ENCODE measurements at places on chromosomes 7 and 10.
A peak's percentile ranks its signal among the peaks of the same experiment; 100 is the strongest.

GRCh38 chr10:3835770-3836169, 50.8 kb upstream of the KLF6 start:
- no peaks in the 10 kb centered on the region for H3K27me3 ChIP-seq
- DNase-seq, result peak; percentile 43
- peak overlapping the region; percentile 53 for H3K4me3 ChIP-seq
- no peaks in the 10 kb centered on the region for H3K36me3 ChIP-seq
- H3K27ac ChIP-seq, result peak overlapping the region; percentile 94
- peaks cover 45% of the 10 kb centered on the region for H3K4me1 ChIP-seq

DNA sequence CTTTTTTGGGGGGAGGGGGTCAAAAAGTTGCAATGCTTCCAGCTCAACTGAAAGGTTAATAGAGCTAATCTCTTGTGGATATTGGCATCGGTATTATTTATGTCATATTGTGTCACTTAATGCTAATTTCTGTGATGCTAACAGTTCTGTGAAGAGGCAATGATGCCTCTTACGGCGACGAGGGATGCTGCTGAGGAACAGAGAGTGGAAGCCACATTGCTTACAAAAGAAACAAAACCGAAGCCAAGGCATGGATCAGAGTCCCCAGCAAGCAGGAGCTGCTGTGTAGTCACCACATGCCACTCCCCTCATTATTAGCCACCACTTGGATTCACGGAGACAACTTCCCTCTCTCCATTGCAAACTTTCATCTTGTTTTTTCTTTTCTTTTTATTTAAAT, 536.5 kb upstream of the MGMT start:
- no peak overlapping the region for H3K27ac ChIP-seq
- H3K27me3 ChIP-seq, result peaks cover 11% of the 10 kb centered on the region
- no peak for DNase-seq

GRCh38 chr10:69363666-69364065, 53.1 kb downstream of the TACR2 start:
- peaks cover 6% of the 10 kb centered on the region for H3K4me1 ChIP-seq
- H3K36me3 ChIP-seq, result peaks cover 24% of the 10 kb centered on the region
- H3K4me3 ChIP-seq, result no peak overlapping the region
- no peak for DNase-seq

GRCh38 chr10:11448545-11449244, 162.8 kb downstream of the USP6NL start:
- H3K4me3 ChIP-seq, result peak overlapping the region; percentile 57
- H3K4me1 ChIP-seq, result peaks cover 33% of the 10 kb centered on the region
- peak overlapping the region; percentile 88 for H3K27ac ChIP-seq
- peaks cover 4% of the 10 kb centered on the region for H3K27me3 ChIP-seq
- no peak for DNase-seq

GRCh38 chr10:100007231-100008141, 2.3 kb downstream of the DNMBP start:
- no peaks in the 10 kb centered on the region for H3K36me3 ChIP-seq
- H3K27me3 ChIP-seq, result no peaks in the 10 kb centered on the region
- H3K27ac ChIP-seq, result peak overlapping the region; percentile 34
- no peak for DNase-seq
- H3K4me1 ChIP-seq, result peaks cover 66% of the 10 kb centered on the region

- no peaks in the 10 kb centered on the region for H3K36me3 ChIP-seq
- H3K4me1 ChIP-seq, result peaks cover 20% of the 10 kb centered on the region
- H3K4me3 ChIP-seq, result no peak overlapping the region
- H3K27me3 ChIP-seq, result peaks cover 8% of the 10 kb centered on the region
- peak; percentile 17 for DNase-seq
Observed at GRCh38 chr7:24133691-24134090, 150.3 kb upstream of the NPY start.

DNA sequence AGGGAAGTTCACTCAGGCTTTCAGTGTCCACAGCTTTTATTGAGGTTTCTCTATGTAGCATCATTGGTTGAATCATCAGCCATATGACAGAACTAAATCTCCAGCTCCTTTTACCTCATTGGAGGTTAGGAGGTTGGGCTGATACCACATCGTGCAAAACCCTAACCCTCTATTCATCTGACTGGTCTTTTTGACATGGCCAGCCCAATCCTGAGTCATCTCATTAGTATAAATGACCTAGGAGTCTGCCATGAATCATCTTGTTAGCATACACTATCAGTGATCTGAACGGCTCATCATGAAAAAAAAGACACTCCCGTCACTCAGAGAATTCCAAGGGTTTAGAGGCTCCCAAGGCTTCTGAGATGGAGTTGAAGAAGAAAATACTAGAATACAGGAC, 669.8 kb upstream of the POT1 start:
- no peak overlapping the region for H3K4me3 ChIP-seq
- no peaks in the 10 kb centered on the region for H3K36me3 ChIP-seq
- no peak overlapping the region for H3K27ac ChIP-seq
- no peak for DNase-seq
- no peaks in the 10 kb centered on the region for H3K27me3 ChIP-seq

DNA sequence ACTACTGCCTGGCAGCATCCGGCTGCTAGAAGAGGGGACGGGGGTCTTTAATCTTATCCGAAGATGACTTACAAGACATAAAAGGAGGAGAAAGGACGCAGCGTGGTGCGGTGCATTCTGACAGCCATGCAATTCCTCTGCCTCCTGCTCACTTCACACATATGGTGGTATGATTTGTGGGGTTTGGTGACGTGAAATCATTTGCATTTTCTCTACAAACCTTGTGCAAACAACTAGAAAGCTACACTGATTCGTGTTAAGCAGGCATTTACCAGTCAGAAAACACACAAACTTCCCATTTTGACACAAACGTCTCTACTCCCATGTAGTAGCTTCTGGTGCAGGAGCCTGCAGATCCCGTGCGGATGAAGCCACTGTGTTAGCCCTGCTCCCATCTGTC, 6.8 kb upstream of the TCERG1L start:
- no peak for DNase-seq
- H3K27me3 ChIP-seq, result peaks cover 76% of the 10 kb centered on the region
- no peaks in the 10 kb centered on the region for H3K4me1 ChIP-seq
- H3K36me3 ChIP-seq, result no peaks in the 10 kb centered on the region
- H3K27ac ChIP-seq, result no peak overlapping the region

DNA sequence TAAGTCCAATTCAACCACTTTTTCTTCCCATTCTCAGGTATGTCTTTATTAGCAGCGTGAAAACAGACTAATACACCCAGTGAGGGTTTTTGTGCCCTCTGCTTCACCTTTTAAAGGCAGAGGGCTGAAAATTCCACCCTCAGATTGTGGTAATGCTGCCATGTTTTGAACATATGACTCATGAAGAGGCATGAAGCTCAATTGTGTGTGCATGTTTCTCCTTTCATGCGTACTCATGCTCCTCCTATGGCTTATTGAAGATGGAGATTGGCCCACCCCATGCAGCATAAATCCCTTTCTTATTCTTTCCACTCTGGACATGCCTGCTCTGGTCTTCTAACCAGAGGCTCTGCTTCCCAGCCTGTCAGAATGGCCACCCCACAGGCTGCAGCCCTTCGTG, 168.0 kb upstream of the PRKCQ start:
- no peak overlapping the region for H3K4me3 ChIP-seq
- peaks cover 7% of the 10 kb centered on the region for H3K36me3 ChIP-seq
- peaks cover 17% of the 10 kb centered on the region for H3K27me3 ChIP-seq
- H3K27ac ChIP-seq, result no peak overlapping the region
- H3K4me1 ChIP-seq, result no peaks in the 10 kb centered on the region

DNA sequence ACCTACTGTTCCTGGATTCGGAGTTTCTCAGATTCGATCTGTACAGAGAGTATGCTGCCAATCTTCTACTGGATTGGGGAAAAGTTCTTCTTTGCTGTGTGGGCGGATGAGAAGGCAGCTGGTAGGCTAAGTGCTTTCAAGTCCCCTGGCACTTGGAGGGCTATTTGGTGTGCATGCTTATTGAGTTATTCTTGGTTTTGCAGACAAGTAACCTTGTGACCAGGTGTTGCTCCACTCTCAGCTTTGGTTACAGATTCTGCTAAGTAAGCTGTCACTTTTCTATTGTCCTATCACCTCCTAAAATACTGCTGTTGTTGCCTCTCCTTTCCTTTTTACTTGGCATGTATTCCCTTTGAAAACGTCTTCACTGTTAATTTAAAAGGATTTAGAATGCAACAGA, 1375.1 kb upstream of the LRRTM3 start:
- H3K27me3 ChIP-seq, result no peaks in the 10 kb centered on the region
- no peak overlapping the region for H3K4me3 ChIP-seq
- H3K27ac ChIP-seq, result no peak overlapping the region
- H3K36me3 ChIP-seq, result no peaks in the 10 kb centered on the region
- no peak for DNase-seq

DNA sequence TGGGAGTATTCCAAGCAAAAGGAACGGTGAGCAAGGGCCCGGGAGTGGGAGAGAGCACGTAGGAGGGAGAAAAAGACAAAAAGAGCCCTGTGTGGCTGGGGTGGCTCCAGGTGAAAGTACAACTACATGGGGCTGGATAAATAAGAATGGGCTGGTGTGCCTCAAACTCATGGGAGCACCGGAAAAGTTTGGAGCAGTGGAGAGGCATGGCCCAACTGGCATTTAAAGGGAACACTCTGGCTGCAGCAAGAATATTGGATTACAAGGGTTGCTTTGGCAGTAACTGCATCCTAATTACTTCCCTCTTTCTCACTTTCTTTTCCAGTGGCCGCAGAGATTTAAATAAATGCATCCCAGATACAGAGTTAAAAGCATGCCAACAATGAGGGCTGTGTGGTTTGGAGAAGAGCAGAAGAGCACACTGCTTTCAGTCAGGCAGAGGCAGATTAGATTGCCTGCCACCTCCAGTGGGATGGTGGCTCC, 39.1 kb upstream of the HERPUD2 start:
- H3K27ac ChIP-seq, result no peak overlapping the region
- no peak overlapping the region for H3K4me3 ChIP-seq
- H3K27me3 ChIP-seq, result no peaks in the 10 kb centered on the region
- peaks cover 38% of the 10 kb centered on the region for H3K4me1 ChIP-seq

DNA sequence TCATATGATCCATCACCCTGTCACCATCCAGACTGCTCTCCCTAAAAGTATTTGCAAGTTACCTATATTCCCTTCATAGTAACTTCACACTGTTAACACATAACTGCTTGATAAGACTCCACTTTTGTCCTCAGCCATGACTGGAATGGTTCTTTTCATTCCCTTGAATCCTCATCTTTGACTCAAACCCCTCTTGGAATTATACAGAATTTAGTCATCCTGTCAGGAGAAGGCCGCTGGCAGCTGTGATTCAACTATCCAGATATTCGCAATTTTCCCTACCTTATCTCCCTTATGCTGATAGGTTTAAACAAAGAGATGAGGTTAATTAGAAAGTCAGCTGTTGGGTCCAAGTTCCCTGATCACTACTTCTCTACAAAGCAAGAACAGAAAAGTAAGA, 143.0 kb upstream of the HPS1 start:
- H3K4me1 ChIP-seq, result no peaks in the 10 kb centered on the region
- no peak overlapping the region for H3K4me3 ChIP-seq
- H3K36me3 ChIP-seq, result no peaks in the 10 kb centered on the region
- peaks cover 11% of the 10 kb centered on the region for H3K27me3 ChIP-seq

GRCh38 chr7:13987395-13987794, 2.1 kb downstream of the ETV1 start:
- H3K27me3 ChIP-seq, result no peaks in the 10 kb centered on the region
- H3K27ac ChIP-seq, result no peak overlapping the region
- H3K36me3 ChIP-seq, result no peaks in the 10 kb centered on the region
- no peaks in the 10 kb centered on the region for H3K4me1 ChIP-seq

GRCh38 chr7:67781841-67782240, 785.2 kb downstream of the TYW1 start:
- H3K27ac ChIP-seq, result no peak overlapping the region
- H3K4me3 ChIP-seq, result no peak overlapping the region
- no peak for DNase-seq
- H3K27me3 ChIP-seq, result no peaks in the 10 kb centered on the region
- H3K36me3 ChIP-seq, result no peaks in the 10 kb centered on the region

- peaks cover 15% of the 10 kb centered on the region for H3K4me1 ChIP-seq
- H3K27me3 ChIP-seq, result peaks cover under 1% of the 10 kb centered on the region
- DNase-seq, result peak; percentile 62
- H3K36me3 ChIP-seq, result peaks cover 8% of the 10 kb centered on the region
Observed at GRCh38 chr7:154927624-154928125, 75.2 kb downstream of the PAXIP1 start.

DNA sequence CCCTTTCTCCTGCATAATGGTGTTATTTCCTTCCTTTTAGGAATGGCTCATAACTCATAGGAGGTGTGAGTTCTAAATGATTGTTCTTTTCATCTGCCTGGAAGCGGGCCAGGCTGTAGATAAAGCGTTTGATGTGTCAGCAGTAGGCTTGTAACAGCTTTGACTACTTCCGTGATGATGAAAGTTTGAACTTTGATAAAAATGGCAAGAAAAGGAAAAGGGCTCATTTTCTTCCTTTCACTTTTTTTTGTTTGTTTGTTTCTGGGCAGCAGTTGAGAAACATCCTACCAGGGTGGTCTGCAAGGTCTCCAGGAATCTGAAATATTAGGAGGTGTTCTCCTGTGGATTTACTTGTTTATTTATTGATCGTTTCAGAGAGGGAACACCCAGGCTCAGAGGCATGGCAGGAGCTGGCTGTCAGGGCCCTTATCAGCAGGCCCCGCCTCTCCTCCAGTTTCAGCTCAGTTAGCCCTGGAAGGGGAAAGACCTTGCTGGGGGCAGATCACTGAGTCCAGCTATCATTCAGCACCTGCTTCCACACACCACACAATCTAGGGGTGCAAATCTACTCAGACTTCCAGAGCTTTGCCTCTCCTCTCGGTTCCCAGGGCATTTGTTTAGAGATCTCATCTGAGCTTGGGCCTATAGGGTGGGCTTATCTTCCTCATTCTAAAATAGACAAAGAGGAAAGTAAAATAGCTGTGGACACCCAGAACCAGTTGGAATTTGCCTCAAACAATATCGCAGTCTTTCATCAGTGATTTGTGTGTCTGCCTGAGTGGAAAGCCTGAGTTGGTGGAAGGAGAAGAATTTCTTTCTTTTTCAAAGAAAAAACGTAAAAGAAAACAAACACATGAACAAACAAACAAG, 130.9 kb downstream of the BMPER start:
- no peaks in the 10 kb centered on the region for H3K4me1 ChIP-seq
- H3K27ac ChIP-seq, result no peak overlapping the region
- H3K4me3 ChIP-seq, result no peak overlapping the region
- H3K27me3 ChIP-seq, result no peaks in the 10 kb centered on the region
- H3K36me3 ChIP-seq, result no peaks in the 10 kb centered on the region

- peaks cover 56% of the 10 kb centered on the region for H3K27me3 ChIP-seq
- peaks cover 4% of the 10 kb centered on the region for H3K36me3 ChIP-seq
- H3K4me3 ChIP-seq, result no peak overlapping the region
- no peak for DNase-seq
- H3K27ac ChIP-seq, result no peak overlapping the region
- peaks cover 19% of the 10 kb centered on the region for H3K4me1 ChIP-seq
Observed at GRCh38 chr10:75397496-75398199, 3.9 kb downstream of the ZNF503 start.

- peaks cover 6% of the 10 kb centered on the region for H3K27me3 ChIP-seq
- DNase-seq, result no peak
- H3K4me1 ChIP-seq, result no peaks in the 10 kb centered on the region
- no peaks in the 10 kb centered on the region for H3K36me3 ChIP-seq
- H3K27ac ChIP-seq, result no peak overlapping the region
Observed at GRCh38 chr10:24419066-24419465, 210.1 kb downstream of the KIAA1217 start.

Data from stimulated activated naive B cell treated with anti-CD40 and anti-IgM and Interleukin-4, amounts not matched to agents 10 μg/mL and 1 μg/mL and 100 μg/mL, for 72 hours (primary cell).